ENCODE measurements at places on chromosomes 2 and 18.

- no peak for DNase-seq
Observed at GRCh38 chr18:54357082-54357659, 487 bp downstream of the STARD6 start.

GRCh38 chr2:178211943-178212342 is 17.6 kb downstream of the OSBPL6 start:
- peak; percentile 27 for DNase-seq

GRCh38 chr2:85547859-85548607 is 9.1 kb downstream of the MAT2A start:
- DNase-seq, result no peak

DNA sequence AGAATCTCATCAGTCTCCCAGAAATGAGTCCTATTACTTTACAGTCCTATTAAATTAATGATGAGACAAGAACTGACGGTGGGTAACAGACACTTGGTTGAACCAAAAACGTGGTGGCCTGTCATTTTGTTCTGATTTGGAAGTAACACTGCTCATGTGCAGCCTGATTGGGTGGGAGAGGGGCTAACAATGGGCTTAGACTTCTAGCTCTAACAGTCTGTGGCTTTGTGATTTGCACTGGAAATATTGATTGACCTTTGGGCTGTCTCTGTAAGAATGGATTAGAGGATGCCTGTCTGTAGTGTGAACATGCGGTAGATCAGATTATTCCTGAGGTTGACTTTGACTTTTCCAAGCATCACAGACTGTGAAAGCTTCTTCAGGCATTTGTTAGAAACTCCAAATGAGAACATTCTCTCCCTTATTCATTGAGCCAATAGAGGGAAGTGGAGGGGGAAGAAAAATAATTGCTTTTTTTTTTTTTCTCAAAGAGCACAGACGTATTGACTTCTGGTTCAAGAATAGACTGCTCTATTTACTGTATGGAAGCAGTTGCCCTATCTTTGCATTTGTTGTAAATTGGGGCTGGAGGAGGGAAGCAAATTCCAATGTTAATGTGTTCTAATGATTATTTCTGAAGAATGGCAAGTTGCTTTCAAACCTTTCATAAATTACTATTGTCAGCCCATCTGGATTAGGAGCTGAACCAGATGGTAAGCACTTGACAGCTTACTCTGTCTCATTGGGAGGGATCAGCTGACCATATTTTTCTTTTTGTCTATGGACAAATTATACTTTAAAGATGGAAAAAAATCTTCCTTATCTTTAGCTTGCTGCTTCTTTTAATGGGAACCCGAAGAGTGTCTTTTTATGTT is 85.8 kb upstream of the TTN start:
- DNase-seq, result no peak

GRCh38 chr2:217186152-217186551 is 326.3 kb upstream of the TNP1 start:
- no peak for DNase-seq

DNA sequence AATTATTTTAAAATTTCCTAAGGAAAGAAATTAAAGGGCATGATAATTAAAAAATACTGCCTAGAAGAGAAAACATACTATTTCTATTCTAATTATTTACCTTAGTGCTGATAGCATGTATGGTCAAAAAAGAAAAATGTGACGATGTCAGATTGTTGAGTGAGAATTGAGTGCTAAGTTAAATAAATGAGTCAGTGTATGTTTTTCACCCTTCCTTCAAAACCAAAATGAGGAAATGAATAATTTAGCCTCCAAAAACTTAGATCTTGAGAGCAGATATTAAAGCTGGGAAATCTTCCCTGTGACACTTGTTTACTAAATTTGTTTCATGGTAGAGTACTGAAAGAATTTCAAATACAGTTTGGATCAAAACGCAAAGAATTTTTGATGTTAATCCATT is 58.6 kb upstream of the NYAP2 start:
- DNase-seq, result no peak

DNA sequence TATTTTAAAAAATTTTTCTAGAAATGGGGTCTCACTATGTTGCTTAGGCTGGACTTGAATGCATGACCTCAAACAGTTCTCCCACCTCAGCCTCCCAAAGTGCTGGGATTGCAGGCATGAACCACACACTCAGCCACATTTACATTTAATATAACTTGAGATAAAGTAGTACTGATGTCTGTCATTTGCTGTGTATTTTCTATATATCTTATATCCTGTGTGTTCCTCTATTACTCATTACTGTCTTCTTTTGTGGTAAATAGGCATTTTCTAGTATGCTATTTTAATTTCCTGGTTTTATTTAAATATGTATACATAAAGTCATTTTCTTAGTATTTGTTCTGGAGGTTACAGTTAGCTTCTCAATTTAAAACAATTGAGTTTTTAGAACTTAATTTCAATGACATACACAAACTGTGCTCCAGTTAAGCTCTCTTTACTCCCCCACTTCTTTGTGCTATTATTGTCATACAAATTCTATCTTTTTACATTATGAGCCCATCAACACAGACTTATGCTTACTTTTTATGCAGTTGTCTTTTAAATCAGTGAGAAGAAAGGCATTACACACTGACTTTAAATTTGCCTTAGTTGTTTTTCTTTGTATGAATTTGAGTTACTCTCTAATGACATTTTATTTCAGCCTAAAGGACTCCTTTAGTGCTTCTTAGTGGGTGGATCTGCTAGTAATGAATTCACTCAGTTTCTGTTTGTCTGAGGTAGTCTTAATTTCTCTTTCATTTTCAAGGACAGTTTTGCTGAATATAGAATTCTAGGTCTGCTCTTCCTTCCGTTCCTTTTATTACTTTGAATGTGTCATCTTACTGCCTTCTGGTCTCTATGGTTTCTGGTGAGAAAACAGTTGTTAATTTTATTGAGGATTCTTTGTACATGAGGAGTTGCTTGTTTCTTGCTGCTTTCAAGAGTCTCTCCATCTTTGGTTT is 6.2 kb upstream of the INPP4A start:
- no peak for DNase-seq

DNA sequence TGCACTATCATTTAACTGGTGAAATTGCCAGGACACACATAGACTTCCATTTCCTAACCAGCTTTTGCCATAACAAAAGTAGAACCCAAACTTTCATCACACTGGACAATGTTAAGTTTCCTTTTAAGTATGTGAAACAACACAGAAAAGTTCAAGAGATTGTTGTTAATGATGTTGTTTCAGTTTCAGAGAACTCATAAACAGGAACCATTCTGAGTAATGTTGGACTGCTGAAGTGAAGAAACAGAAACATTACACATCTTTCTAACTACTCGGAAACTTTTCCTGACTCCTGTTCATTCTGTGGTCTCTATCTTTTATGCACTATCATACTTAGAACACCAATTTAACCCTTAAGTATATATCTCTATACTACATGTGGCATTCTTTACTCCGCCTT is 179.2 kb downstream of the RIT2 start:
- DNase-seq, result no peak

- DNase-seq, result no peak
Observed at GRCh38 chr2:120737340-120738101, 1.9 kb downstream of the GLI2 start.

- DNase-seq, result no peak
Observed at GRCh38 chr2:195356920-195357440, 300.0 kb upstream of the SLC39A10 start.

DNA sequence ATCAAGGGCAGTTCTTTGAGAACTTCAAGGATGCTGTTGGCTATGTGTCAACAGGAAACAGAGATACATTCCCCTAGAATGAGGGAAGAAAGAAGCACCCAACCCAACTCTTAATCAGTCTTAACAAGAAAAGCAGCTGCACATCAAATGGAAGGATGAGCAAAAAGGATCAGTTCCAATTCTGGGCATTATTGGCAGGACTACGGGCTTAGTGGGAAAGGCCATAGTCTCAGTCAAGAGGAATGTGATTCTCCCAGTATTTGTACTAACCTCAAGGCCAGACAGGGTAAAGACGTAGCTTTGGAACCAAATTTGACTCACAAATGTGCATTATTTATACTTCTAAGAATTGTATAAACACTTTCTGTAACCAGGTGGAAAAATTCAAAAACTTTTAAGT is 18.2 kb downstream of the BMP10 start:
- DNase-seq, result no peak

- DNase-seq, result no peak
Observed at GRCh38 chr2:234971496-234971895, 19.7 kb downstream of the SH3BP4 start.

GRCh38 chr2:88575051-88575450 is 52.2 kb downstream of the EIF2AK3 start:
- no peak for DNase-seq
